ENCODE measurements at places on chromosomes 11 and 22.

GRCh38 chr11:783581-784015 is 6.3 kb downstream of the CEND1 start:
- DNase-seq, result peak; percentile 44

- DNase-seq, result no peak
Measured at GRCh38 chr22:33389936-33390335, 331.8 kb upstream of the SYN3 start.

DNA sequence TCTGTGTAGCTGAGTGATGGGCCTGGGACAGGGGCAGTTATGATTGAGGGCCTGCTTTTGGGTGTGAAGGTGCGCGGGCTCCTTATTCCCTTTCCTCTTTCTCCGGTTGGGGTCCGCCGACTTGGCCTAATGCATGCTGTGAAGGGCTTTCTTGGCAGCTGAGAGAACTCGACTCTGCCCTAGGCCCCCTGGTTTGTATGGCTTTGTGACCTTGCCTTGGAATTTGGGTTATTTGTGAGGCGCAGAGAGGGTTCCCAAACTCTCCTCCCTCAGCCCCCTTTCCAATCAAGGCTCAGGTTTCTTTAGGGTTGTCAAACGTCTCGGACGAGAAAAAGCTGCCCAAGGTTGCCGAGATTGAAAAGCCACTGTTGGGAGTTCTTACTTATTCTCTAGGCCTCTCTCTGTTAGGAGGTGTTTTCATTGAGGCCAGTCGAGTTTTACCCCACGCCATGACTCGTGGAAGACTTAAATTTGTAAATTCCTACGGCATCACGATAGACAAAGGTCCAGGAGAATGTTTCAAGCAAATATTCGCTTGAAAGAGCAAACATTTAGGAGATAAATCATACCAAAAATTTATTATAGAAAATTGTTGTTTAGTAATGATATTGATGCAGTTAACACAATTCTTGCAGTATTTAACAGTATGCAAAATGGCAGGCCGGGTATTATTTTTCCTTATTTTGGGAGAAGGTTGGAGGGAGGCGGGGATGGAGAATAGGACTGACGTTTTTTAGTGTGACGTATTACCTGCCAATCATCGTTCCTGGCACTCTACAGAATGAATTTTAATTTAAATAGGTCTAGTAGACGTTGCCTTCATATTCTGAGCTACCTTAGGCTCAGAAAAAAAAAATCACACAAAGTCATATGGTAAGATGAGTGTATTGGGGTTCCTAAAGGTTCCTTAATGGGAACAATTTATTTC is 689 bp downstream of the PDHX start:
- DNase-seq, result no peak

- no peak for DNase-seq
Measured at GRCh38 chr11:114291381-114291780, 4.8 kb upstream of the NNMT start.

GRCh38 chr22:49924113-49924833 is 5.8 kb downstream of the CRELD2 start:
- DNase-seq, result no peak
